Thymus (tissue), 14 donors: ENCODE measurements at places on chromosomes 5 and 9. TPM values are rescaled to one million over a fixed set of nuclear protein-coding genes. Genes with fewer than 3 reads are reported as not detected.

DNA sequence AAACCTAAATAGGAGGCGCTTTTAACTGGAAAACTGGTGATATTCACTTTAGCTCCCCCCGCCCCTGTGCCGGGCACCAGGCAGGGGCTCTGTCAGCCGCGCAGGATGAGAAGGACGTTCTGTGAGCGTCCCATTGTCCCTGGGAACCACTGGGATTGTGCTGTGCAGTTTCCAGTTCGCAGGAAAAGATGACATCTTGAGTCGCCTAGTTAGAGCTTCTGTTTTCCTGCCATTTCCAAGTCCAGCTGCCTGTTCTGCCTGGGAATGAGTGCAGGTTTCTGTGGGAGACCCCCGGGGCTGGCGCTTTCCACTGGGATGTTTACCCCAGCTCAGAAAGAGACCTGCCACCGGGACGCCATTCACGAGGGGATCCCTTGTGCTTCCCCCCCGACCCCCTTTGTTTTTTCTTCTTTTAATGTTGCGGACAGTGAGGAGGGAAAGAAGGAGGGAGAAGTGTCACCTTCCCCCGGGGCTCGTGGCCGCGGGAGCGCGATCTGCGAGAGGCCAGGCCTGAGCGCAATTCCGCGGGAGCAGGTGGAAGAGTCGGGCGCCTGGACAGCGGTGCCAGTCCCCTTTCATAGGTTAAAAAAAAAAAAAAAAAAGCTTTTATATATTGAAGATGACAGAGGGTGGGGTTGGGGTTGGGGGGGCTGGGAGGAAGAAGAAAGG lies 121.5 kb downstream of the RMI1 start:
- H3K27ac ChIP-seq, result no peak overlapping the region
- H3K4me1 ChIP-seq, result no peaks in the 10 kb centered on the region
- peaks cover 24% of the 10 kb centered on the region for H3K27me3 ChIP-seq
- no peak overlapping the region for H3K4me3 ChIP-seq

DNA sequence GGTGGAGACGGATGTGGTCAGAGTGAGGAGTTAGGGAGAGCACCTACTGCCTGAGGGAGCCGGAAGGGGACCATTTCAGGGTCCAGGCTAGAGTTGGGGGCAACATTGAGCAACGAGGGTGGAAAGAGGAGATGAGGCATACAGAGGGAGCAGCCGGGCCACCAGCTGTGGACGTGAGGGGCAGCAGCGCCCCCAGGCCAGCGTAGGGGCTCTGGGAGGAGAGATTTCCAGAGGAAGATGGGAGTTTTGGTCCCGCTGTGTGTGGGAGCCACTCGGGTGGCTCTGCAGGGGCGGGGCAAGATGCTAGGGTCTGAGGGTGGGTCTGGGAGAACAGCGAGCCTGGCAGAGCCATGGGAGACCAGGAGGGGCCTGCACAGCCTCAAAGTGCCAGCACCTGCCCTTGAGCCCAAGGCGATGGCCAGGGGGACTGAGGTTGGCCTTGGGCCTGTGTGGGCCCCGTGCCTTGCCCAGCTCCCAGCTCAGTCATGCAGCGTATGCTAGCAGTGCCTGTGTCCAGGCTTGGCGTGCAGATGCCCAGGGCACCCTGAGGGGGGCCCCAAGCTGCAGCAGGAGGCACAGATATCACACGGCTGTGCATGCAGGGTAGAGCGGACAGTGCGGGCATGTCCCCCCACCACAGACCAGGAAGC lies 80.5 kb upstream of the PPP1R26 start:
- DNase-seq, result no peak
- H3K4me3 ChIP-seq, result no peak overlapping the region
- H3K4me1 ChIP-seq, result no peaks in the 10 kb centered on the region
- H3K27me3 ChIP-seq, result no peaks in the 10 kb centered on the region
- no peaks in the 10 kb centered on the region for H3K36me3 ChIP-seq
- no peak overlapping the region for H3K27ac ChIP-seq

DNA sequence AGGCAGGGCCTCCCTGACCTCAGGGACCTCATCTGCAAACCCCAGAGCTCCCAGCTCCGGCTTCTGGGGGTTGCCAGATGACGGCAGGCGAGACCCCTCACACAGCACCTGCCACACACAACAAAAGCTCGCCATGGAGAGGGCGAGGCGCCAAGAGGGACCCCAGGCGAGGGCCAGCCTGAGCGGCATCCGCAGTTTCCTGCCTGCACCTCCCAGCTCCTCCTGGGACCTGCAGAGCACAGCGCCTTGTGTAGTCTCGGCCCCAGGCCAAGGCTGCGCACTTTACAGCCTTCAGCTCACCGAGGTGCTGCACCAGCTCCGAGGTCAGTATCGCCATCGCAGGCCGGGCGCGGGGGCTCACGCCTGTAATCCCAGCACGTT lies 82.4 kb upstream of the ADAMTS2 start:
- H3K4me3 ChIP-seq, result no peak overlapping the region
- no peak overlapping the region for H3K27ac ChIP-seq
- no peak for DNase-seq
- H3K27me3 ChIP-seq, result no peaks in the 10 kb centered on the region
- H3K36me3 ChIP-seq, result no peaks in the 10 kb centered on the region

GRCh38 chr5:168612996-168613395 lies 33.8 kb upstream of the PANK3 start:
- DNase-seq, result no peak
- H3K27ac ChIP-seq, result no peak overlapping the region
- H3K36me3 ChIP-seq, result no peaks in the 10 kb centered on the region
- H3K4me3 ChIP-seq, result no peak overlapping the region

DNA sequence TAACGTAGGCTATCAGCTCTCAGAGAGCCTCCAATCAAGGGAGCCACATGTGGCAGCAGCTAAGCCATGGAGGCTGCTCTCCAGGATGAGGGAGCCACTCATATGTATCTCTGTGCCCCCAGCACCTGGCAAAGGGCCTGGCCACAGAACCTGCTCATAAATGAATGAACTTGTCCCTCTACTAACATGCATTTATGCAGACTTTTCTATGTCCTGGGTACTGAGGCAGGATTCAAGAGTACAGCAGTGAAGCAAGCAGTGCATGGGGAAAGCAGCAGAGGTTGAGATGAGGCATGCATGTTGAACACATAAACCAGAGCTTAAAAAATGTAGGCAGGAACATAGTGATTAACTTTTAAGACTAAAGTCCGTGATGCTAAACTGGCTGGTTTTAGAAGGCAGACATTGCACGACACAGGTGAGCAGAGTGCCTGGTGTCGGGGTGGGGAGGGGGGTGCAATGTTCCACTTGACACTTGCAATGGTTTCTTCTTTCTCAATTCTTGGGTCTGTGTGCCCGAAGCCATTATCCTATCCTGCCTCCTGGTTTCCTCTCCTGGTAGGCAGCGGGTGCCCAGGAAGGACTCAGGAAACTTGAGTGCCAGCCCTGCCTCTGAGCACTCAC lies 142.8 kb upstream of the ALDH1B1 start:
- no peak overlapping the region for H3K4me3 ChIP-seq
- no peak overlapping the region for H3K27ac ChIP-seq
- H3K36me3 ChIP-seq, result no peaks in the 10 kb centered on the region
- no peak for DNase-seq

GRCh38 chr5:141618030-141618803 lies 583 bp downstream of the DIAPH1 start:
- no peaks in the 10 kb centered on the region for H3K27me3 ChIP-seq
- H3K4me1 ChIP-seq, result peaks cover 32% of the 10 kb centered on the region
- no peak for DNase-seq
- peak overlapping the region; percentile 84 for H3K27ac ChIP-seq
- peaks cover 23% of the 10 kb centered on the region for H3K36me3 ChIP-seq

DNA sequence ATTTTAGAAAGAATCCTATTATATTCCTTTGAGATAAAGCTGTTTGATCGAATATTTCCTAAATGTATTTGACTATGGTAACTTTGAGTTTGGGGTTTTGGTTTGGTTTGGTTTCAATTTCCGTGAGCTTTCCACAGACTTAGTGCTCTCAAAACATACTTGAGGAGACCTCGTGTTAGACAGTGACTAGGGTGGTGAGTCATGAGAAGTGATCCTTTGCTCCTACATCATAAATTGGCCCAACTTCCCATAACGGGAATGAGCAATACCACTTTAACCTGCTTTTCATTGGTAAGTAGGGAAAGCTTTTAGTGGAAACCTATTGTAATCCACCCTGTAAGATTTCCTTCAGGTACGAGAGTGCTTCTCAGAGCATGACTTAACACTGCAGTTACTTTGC lies 3.8 kb upstream of the RASEF start:
- no peak overlapping the region for H3K4me3 ChIP-seq
- H3K27me3 ChIP-seq, result peaks cover 33% of the 10 kb centered on the region
- no peaks in the 10 kb centered on the region for H3K4me1 ChIP-seq
- no peak for DNase-seq
- no peaks in the 10 kb centered on the region for H3K36me3 ChIP-seq
- H3K27ac ChIP-seq, result no peak overlapping the region

DNA sequence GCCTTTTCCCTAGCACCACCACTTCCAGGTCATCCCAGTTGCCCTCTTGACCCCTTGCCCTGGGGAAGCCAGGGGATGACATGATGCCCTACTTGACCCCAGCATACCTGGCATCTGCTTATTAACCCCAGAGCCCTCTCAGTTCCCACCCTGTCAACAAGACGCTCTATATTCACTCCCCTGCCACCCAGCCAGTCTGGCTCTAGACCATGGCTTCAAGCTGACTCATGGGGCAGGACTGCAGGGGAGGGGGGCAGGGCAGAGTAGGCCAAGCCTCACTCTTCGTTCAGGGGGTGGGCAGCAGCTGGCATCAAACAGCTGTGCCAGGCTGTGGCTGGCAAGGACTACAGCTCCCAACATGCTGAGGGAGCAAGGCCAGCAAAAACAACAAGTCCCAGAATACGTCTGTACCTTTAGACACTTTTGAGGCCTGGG lies 5.3 kb downstream of the ATOSB start:
- DNase-seq, result no peak
- H3K36me3 ChIP-seq, result peaks cover 29% of the 10 kb centered on the region
- no peak overlapping the region for H3K4me3 ChIP-seq
- peaks cover 43% of the 10 kb centered on the region for H3K4me1 ChIP-seq
- H3K27me3 ChIP-seq, result no peaks in the 10 kb centered on the region
- no peak overlapping the region for H3K27ac ChIP-seq

DNA sequence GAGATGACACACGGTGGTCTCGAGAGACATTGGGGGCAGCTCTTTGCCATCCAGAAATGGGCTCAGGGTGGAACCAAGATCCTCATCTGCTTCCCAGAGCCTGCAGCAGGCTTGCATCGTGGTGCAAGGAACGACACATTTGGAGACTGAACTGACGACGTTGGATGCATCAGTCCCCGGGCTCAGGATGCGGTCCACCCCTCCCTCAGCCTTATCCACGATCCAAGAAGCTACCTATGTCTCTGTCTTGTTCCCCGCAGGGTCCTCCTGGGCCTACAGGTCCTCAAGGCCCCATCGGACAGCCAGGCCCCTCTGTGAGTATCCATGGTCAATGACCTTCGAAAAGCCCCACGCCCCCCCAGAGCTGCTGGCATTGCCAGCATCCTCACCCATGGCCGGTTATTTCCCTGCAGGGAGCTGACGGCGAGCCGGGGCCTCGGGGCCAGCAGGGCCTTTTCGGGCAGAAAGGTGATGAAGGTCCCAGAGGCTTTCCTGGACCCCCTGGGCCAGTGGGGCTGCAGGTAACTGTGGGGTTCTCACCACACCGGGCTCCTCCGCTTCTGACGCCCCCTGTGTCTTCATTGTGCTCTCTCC lies 69.4 kb upstream of the FCN2 start:
- H3K27ac ChIP-seq, result no peak overlapping the region
- no peak for DNase-seq
- no peaks in the 10 kb centered on the region for H3K36me3 ChIP-seq
- H3K4me1 ChIP-seq, result no peaks in the 10 kb centered on the region

DNA sequence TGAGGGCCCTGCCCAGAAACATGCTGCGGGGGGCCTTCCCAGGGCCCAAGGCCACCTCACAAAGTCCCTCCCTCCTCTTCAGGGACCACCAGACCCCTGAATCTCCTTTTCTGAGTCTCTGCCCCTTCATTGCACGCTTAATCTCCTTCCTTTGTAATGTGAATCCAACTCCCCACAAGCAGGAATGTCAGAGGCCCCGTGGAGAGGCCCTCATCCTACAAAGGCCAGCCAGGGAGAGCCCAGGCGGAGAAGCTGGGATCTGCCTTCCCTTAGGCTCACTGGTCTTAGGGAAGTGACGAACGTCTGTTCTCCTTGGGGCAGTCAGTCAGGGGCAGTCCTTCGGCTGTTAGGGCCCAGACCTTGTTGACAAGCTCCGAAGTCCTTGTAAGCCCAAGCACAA lies 2.3 kb downstream of the SMIM33 start:
- H3K4me1 ChIP-seq, result peaks cover 70% of the 10 kb centered on the region
- no peak for DNase-seq
- H3K4me3 ChIP-seq, result no peak overlapping the region
- H3K36me3 ChIP-seq, result peaks cover 18% of the 10 kb centered on the region
- no peaks in the 10 kb centered on the region for H3K27me3 ChIP-seq

GRCh38 chr5:112210430-112211005 lies 208.6 kb downstream of the EPB41L4A start:
- DNase-seq, result no peak
- no peaks in the 10 kb centered on the region for H3K4me1 ChIP-seq
- H3K27me3 ChIP-seq, result no peaks in the 10 kb centered on the region
- no peak overlapping the region for H3K4me3 ChIP-seq
- H3K36me3 ChIP-seq, result no peaks in the 10 kb centered on the region

GRCh38 chr9:94600715-94601114 lies 7.1 kb upstream of the FBP2 start:
- no peak for DNase-seq
- no peaks in the 10 kb centered on the region for H3K36me3 ChIP-seq
- H3K27ac ChIP-seq, result no peak overlapping the region
- peaks cover 3% of the 10 kb centered on the region for H3K27me3 ChIP-seq
- H3K4me1 ChIP-seq, result no peaks in the 10 kb centered on the region
- H3K4me3 ChIP-seq, result no peak overlapping the region

GRCh38 chr9:1495282-1496030 lies 445.3 kb downstream of the DMRT2 start:
- H3K4me1 ChIP-seq, result no peaks in the 10 kb centered on the region
- no peaks in the 10 kb centered on the region for H3K27me3 ChIP-seq
- no peak for DNase-seq

The EGR1 gene
- 7.1 TPM for total RNA-seq

The AIF1L gene
- total RNA-seq, result 2.5 TPM

The PCDHA10 gene
- under 0.01 TPM for total RNA-seq

The C6 gene
- total RNA-seq, result 0.28 TPM

The ABO gene
- total RNA-seq, result 0.14 TPM

The SLC25A2 gene
- 0.09 TPM for total RNA-seq

The GZMA gene
- total RNA-seq, result 19.7 TPM

The FBP1 gene
- 0.76 TPM for total RNA-seq

The SLC12A7 gene
- total RNA-seq, result 12.2 TPM

The PCAT7 gene
- total RNA-seq, result under 0.01 TPM

The SPATA31C1 gene
- total RNA-seq, result not detected

The SPINK4 gene
- total RNA-seq, result 0.38 TPM
